ENCODE measurements at places on chromosomes 2 and 18.

DNA sequence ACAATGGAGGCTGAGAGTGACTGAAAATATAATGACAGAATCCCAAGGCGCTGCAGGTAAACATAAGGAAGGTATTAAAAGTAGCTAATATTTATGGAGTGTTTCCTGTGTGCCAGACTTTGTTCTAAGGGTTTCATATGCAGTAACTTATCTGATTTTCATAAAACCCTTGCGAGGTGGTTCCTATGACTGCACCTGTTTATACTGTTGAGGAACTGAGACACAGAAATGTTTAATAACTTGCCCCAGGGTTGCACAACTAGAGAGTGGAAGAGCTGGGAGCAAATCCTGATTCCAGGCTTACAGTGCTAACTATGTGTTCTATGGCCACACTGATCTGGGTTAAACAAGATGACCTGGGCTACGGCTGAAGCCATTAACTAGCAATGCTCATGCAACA lies 2.4 kb downstream of the SP110 start:
- no peak for DNase-seq

- no peak for DNase-seq
Measured at GRCh38 chr2:218378053-218378452, 4.0 kb upstream of the SLC11A1 start.

GRCh38 chr2:109368798-109369197 lies 239.8 kb downstream of the SH3RF3 start:
- DNase-seq: no peak

- no peak for DNase-seq
Measured at GRCh38 chr18:10023853-10024570, 110.2 kb downstream of the VAPA start.

DNA sequence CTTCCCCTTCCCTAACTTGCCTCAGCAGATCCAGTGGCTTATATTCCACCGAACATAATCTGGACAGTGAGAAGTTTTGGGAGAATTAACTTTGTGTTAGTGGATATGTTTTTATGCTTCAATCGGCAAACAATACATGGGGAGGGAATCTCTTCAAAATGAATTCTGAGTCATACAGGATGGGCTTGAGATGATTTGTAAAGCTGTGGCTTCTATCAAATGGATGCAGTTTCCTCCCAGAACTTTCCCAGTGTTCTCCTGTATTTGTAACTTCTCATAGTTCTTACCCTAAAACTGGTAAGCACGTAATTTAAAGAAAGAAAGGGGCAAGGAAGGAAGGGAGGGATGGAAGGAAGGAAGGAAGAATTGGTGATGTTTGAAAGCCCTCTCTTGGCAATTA lies 36.8 kb downstream of the PDCL3 start:
- no peak for DNase-seq

Data from stimulated activated CD4-positive, alpha-beta T cell treated with anti-CD3 and anti-CD28 coated beads, Interleukin-12 subunit alpha, Interleukin-12 subunit beta, amount 100 ng/mL, for 24 hours (primary cell).